Activated CD4-positive, alpha-beta T cell treated with anti-CD3 and anti-CD28 coated beads, Interleukin-2, amount 50 U/mL, for 24 hours (primary cell): ENCODE measurements at places on chromosomes 2 and 18.

DNA sequence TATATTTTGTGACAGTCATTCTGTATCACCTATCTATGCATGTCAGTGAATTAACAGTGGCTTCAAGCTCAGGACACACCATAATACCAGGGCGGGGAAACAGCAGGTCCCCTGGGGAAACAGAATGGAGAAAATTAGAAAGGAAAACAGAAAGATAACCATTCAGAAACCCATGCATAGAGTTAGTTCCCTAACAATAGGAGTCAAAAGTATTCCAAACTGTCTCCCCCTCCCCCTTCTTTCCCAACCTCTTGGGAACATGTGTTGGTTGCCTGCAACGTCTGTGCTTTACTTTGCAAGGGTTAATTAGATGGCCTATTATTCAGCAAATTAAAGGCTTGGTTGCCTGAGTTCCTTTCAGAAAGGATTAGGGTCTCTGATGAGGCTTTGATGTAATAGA, 176.4 kb downstream of the MYO3B start:
- DNase-seq, result no peak

- no peak for DNase-seq
These were observed 23.3 kb downstream of the RMC1 start for GRCh38 chr18:23526501-23527063.

- DNase-seq, result no peak
These were observed 184.3 kb downstream of the SMAD7 start for GRCh38 chr18:48766487-48766886.

DNA sequence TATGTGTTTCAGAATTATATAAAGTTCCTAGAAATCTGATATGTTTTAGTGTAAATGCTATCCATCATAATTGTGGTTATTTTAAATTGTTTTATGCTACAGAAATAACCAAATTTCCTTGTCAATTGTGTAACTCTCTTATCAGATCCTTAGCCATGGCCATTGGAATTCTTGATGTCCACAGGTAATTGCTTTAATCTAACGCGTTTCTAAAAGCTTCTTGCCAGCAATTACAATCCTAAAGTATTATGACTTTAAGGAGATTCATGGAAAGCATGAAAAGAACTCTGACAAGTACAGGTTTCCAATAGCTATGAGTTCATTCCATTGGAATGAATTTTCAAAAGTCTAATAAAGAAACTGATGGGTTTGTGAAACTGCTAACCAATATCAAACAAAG, 472.1 kb downstream of the ERBB4 start:
- no peak for DNase-seq

DNA sequence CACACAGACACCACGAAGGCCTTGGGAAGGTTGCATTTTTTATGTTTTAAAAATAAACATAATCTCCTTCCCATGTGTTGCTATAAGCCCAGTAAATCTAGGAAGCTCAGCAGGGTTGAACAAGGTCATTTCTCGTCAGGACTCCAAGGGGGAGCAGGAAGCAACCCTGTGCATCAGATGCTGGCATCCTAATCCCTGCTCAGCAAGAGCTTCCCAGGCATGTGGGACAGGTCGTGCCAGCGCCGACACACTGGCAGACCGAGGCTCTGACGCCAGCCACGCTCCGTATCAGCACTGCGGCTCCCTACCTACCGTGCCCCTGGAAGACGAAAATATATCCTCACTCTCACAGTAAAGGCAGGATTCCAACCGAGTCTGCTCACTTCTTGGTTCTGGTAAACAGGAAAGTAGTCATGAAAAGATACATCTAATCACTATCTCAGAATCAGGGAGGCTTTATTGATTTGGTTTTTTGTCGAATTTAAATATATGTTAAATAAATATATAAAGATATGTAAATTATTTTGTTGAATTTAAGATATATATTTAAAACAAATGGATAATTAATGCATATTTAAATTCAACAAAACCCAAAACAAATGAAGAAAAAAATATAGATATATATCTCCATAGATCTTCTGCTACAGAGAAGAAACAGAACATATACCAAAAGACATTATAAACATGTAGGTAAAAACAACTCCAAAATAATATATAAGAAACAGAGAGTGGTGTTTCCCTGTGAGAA, 61.4 kb downstream of the TXNL1 start:
- DNase-seq, result no peak

DNA sequence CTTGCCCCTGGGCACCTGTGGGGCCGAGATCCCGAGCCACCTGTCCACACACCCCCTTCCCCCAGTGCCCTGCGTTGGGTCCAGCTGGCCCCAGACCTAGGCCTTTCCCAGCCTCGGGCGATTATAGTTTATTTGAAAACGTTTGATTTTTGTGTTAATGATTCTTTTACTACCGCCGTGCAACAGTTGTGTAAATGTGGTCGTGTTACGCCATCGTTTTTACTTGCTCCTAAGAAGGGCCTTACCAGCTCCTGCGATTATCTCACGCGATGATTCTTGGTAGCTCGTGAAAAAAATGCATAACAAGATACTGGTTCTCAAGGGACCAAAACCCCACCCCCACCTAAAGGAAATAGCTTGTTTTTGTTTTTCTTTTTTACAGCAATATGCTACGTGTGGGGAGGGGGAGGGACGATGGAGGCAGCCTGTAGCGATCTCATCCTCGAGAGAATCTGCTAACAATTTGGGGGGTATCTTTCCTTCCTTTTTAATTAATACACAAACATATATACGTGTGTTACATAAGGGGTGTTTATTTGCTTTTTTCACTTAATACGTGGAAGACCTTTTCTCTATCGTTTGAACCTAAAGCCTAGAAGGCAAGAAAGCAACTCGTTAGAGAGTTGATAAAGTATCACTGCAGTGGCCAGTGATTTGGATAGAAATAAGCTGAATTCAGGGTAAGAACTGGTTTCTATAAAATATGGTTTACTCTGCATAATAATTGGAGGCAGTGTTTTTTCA, 1.0 kb downstream of the ZDBF2 start:
- no peak for DNase-seq

DNA sequence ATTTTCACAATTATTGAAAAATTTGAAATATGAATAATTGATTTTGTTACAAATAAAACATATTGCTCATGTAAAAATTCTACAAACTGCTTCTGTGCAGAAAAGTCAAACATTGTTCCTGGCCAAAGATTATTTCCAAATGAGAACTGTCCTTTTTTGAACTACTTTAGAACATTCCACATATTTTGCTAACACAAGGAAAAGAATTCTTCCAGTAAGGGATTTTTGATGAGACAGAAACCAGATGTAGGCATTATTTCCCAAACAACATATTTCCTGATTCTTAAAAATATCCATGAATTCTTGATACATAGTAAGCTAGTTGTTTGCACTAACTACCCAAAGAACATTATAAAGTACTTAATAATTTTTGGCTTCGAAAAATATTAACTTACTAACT, 715.2 kb downstream of the CCDC85A start:
- DNase-seq, result no peak

DNA sequence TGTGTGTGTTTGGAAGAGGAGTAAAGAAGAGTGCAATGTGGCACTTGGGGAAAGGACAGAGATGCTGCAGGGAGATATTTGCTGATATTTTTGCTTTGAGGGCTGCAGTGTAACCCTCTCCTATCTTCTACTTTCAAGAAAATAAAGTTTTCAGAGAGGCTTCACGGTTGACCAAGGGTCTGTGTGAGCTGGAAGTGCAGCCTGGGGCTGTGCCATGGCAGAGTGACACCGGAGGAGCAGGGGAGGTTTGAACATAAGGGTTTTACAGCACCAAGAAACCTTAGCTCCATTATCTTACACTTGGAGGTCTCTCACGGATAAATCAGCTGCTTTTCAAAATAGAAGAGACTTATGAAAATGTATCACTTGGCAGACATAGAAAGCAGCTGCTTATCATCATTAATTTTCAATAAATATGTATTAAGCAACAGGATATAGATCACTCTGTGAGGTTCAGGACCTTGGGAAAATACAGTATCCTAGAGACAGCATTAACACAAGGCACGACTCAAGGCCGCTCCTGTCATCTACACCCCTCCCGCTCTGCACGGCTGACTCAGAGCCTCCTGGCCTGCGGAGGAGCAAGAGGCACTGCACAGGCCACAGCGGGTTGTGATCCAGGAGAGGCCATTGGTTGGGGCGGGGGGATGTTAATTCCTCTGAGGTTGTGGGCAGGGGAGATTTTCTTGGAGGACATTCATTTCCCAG, 127.8 kb downstream of the COPS8 start:
- no peak for DNase-seq

DNA sequence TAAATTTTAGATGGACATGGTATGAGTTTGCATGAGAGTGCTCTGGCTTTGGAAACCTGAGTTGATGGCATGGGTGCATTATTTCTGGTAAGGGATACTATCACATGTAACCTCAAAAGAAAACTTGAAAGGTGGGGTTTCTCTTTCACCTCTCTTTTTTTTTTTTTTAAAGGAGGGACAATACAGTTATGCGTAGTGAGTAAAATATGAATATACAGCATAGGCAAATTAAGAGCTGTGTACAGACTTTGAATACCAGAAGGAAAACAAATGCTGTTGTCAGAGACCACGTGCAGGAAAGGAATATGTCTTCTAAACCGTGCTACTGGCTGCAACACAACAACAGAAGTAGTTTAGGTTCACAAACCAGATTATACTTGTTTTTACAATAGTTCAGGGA, 82.1 kb downstream of the MAP4K4 start:
- DNase-seq, result no peak

GRCh38 chr2:231371430-231372054, 24.0 kb upstream of the B3GNT7 start:
- no peak for DNase-seq

DNA sequence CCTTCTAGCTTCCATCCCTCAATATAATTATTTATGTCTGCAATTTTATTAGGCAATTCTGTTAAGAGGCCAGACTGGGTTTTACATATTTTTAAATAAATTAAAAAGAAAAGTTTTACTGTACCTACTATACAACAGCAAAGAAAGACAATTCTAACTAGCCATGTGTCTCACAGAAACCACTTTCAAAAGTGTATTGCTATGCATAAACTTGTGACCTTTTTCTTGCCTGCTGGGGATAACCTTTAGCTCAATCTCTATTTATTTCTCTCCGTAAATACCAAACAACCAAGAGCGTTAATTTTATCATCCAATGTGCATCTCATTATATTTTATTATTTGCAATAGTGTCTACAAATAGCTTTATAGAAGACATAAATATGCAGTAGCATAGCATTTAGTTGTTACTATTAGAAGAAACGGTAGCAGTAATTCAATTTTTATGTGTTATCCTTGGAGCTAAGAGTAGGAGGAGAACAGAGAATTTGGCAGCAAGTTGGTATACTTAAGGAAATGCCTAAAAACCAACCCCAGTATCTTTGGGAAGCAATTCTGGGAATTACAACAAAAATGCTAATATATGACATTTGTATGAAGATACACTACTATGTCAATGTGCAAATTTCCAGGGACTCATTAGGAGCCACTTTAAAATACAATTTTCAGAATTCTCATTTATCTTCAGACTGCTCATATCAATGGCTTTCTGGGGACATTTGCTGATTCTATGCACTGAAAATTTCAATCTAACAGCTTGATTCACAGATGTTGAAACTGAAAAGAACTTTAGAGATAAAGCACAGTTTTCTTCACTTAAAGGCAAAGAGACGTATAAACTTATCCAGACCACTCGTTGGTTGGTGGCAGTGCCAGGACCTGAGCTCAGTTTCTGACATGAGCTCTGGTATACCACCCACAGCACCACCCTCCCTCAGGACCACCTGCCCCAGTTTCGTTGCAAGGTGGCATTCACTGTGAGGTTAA, 23.0 kb upstream of the RTN4 start:
- DNase-seq, result no peak

DNA sequence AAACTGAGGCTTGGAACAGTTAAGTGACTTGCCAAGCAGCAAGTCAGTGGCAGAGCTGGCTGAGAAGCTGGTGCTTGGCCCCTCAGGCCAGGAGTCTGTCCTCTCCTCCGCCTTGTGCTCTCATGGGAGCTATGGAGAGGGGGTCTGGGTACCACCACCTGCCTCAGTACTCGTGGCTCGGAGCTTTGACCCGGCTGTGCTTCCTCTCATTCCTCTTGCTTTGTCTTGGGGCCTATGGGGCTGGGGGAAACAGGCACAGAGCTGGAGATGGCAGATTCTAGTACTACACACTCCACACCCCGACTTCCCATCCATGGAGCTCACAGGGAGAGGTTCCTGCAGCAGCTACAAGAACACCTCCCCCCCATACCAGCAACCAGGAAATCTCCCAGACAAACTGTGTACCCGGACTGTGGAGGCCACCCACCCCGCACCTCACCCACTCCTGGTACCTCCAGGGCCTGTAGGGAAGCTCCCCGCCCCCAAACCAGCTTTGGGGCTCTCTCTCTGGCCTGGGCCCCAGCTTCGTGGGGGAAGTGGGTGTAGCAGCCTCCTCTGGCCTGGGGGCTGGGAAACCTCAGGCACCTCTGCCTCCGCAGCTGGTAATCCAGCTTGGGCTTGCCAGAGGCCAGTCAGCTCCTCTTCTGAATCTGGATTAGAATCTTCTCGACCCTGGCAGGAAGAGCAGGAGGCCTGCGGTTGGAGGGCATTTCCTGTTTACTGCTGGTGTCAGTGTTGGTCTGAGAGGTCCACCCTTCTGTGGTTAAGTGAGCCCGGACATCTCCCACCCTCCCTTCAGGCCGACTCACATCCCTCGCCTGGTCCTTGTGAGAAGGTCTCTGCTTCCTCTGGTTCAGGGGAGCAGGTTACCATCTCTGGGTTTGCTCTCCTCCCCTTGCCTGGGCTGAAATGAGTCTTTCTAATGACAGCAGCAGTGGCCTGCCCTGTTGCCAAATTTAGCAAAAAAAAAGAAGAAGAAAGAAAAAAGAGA, 22.3 kb upstream of the RHOB start:
- DNase-seq, result no peak

DNA sequence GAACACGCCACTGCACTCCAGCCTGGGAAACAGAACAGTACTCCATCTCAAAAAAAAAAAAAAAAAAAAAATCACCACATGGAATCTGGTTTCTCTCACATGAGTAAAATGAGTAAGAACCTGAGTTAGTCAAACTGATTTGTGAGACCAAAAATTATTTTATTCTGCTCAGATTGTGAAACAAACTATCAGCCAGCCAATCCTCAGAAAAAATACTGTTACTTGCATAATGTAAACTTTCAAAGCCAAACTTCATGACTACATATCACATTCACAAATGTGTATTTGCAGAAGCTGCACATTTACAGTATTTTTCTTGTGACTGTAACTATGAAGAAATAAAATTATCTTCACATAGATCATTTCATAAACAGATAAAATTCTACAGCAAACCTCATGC, 23.2 kb downstream of the SUMO1 start:
- no peak for DNase-seq

DNA sequence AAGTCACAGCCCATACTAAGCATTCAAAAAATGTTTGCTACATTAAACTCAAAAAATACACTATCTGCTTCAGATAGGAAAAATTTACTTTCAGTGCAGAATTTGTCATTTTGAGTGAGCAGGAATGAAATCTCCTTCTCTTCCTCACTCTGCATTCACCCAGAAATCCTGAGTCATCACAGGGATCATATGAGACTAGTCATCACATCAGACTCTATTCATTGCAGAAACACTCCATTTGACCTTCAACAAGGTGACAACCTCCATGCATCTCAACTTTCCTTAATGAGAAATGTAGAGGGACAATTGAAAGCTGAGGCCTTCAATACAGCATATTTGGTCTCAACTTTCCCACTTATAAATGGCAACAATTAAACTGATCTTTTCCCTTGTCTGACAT, 130.4 kb upstream of the CYP26B1 start:
- DNase-seq, result no peak

GRCh38 chr2:100180503-100180902, 38.1 kb upstream of the AFF3 start:
- no peak for DNase-seq
